ENCODE measurements at places on chromosomes 4 and X.
A peak's percentile ranks its signal among the peaks of the same experiment; 100 is the strongest.

- no peak for DNase-seq
These were observed 324.8 kb upstream of the NWD2 start for GRCh38 chr4:36919721-36920120.

DNA sequence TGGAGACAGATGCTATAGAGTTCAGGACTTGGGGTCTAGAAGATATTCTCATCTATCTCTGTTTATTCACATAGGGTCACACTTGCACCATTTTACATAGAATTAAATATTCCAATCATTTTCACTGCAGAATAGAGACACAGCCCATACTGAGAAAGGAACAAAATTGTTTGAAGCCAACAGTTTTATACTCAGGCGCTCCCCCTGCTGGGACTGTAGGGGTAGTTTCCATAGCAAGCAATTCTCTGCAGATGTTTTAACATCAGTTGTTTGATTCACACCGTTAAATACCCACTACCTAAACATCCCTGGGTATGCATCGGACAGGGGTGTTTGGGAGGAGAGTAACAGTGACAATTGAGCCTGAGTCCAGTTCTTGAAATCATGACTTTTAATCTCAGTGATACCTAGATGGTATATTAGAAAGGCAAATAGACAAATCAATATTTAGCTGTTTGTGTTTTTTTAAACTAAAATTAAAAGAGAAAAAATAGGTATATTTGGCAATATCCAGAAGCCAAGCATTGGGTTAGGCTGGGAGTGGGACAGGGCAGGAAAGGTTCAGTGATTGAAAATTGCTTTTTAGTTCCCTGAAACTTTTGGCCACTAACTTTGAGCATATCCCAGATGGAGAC, 33.8 kb downstream of the LONRF3 start:
- peak; percentile 41 for DNase-seq

- peak; percentile 73 for DNase-seq
These were observed 59.7 kb upstream of the MTM1 start for GRCh38 chrX:150508451-150509367.

DNA sequence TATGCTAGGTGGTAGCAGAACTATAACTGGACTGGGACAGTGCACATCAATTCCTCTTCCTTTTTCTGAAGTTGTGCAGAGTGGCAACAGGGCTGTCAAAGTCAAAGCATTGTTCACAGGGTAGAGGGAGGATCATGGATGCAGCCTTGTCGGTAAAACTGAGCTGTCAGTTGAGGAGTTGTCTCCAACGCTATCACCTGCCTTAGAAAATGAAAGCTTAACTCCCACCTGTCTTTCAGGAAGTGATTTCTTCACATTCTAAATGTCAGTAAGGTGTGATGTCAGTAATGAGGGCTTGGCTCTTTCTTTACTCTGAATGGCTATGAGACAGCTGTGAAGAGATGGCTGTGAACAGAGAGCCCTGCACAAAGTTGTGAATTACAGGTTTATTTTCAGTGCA, 66.4 kb upstream of the BANK1 start:
- no peak for DNase-seq

- no peak for DNase-seq
These were observed 13.2 kb downstream of the AFF2 start for GRCh38 chrX:148513661-148514060.

GRCh38 chr4:129972257-129972656, 876.3 kb downstream of the C4orf33 start:
- no peak for DNase-seq

DNA sequence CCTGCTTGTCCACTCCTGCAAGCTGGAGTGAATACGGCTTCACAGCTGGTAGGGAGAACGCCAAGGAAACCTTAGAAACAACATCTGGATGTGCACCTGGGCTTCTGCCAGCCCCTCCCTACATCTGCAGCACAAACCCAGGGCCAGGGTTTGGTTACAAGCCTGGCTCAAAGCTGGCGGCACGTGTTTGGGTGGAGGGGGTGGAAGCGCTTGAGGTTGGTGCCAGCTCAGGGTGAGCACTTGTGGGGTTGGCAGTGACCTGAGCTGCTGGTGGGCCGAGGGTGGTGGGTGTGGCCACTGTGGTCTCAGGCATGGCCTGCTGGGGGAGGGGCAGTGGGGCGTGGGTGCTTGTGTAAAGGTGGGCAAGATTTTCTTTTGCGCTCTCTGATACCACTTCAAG, 15.6 kb downstream of the ELF4 start:
- no peak for DNase-seq

DNA sequence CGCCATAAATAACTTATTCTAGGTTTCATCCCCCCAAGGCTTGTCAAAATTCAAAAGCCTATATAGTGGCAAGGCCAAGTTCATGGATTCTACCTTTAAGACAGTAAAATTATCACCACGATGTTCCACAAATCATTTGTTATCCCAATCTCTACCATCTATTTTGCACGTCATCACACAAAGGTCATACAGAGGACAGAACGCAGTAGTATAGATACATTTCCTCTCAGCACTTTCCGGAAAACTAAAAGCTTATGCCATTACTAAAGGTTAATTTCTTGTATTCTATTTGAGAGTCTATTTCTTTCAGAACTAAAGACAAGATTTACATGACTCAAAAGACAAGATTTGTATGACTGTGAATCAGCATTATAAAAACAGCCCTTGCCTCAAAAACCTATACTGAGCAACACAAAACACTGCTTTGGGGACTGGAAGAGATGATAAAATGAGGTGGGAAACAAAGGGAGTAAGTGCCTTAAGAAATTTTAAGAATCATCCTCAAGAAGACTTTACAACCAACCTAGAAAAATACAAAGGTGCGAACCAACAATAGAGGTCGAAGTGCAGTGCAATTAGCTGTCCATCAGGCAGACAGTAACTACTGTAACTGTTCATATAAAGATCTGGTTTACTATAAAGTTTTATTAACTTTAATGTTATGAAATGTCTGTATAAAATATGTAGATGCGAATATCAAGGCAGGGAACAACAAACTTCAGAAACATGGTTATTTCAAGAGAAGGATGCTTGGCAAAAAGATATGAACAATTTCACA, 7.6 kb downstream of the UBE2D3 start:
- DNase-seq: no peak

DNA sequence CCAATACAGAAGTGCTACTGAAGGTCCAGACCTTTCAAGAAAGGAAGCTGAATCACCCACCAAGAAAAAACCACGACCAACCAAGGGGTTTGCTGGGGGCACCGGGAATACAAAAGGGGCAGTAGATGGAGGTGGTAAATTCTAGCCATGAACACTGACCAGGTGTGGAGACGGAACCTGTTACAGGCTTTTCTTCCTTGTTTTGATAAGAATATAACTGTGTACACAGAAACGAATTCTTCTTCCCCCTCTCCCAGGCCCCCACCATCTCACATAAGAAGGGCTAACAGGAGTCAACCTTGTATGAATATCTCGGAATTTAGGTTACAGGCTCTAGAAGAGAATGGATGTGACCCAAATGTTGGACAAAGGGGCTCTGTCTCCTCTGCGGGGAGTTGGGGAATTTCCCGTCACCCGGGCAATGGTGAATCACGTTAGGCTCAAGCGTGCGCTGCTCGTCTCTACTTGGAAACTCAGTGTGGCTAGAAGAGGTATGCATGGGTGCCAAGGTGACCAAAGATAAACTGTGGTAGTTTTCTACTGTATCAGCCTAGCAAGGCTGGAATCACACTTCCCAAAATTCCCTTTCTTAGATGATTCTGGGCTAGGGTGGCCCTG, 87.0 kb downstream of the AFAP1 start:
- no peak for DNase-seq

GRCh38 chr4:39698424-39699009, 581 bp downstream of the UBE2K start:
- no peak for DNase-seq

DNA sequence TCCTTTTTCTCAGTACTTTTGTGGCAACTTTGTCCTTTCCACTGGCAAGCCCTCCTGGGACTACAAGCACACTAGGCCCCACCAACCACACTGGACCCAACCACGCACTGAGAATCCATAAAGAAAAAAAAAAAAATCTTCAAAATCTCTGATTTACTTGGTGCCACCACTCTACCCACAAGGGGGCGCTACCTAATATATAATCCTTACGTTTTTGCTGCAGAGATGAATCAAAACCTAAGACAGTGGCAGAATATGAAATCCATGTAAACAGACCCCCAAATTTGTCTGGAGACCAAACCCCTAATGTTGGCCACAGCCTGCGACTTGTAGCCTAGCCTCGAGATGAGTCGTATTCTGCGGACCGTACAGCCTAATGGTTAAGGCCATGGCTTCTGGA, 63.5 kb upstream of the ARHGAP36 start:
- no peak for DNase-seq

DNA sequence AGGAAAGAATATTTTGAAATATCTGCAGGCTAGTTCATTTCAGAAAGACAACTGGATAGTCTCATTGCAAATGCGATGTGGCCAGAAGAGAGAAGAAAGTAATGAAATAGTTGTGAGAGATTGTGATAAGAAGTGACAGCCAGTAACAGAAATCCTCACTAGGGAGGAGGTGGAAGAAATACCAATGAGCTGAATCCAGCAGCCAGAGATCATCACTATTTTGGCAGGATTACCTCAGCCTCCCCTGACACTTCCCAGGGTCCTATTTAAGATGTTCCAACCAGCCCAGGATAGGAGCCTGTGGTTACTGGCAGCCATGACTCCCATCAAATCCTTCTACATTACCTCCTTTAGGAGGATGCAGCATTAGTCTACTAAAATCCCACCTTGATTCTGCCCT, 76.7 kb upstream of the ARHGAP24 start:
- DNase-seq: peak; percentile 43

Measured in right hindlimb (tissue), 1 donor.